ENCODE measurements at places on chromosomes 1 and 21.

GRCh38 chr1:173012126-173012525 is 38.6 kb downstream of the TNFSF18 start:
- DNase-seq: no peak

GRCh38 chr1:116375148-116375886 is 2.3 kb downstream of the ATP1A1 start:
- DNase-seq: no peak

- no peak for DNase-seq
These were observed 59.7 kb downstream of the MIER1 start for GRCh38 chr1:66984491-66984890.

DNA sequence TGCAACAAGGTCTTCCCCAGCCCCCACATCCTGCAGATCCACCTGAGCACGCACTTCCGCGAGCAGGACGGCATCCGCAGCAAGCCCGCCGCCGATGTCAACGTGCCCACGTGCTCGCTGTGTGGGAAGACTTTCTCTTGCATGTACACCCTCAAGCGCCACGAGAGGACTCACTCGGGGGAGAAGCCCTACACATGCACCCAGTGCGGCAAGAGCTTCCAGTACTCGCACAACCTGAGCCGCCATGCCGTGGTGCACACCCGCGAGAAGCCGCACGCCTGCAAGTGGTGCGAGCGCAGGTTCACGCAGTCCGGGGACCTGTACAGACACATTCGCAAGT is 3.8 kb downstream of the ZBTB18 start:
- DNase-seq: no peak

DNA sequence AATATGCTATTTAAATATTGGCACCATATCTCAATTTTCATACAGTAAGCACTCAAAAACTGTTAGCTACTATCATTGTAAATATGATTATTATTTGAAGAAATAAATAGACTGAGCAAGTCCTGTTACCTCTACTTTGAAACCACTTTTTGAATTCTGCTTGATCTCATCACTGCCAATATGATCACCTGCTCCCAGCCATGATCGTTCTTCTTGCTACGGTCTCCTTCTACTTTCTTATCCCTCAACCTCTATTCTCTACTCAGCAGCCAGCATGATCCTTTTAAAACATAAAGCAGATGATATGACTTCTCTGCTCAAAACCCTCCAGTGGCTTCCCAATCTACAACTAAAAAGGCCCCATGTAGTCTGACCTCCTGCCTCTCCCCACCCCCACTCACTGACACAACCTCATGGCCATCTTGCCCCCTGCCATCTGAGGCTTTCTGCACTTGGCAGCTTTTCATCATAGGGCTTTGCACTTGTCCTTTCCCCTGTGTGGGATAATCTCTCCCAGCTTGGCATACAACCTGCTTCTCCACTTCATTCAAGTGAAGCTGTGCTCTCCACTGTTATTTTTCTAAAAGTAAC is 27.2 kb downstream of the CD34 start:
- DNase-seq: no peak

- peak; percentile 86 for DNase-seq
These were observed 6.1 kb downstream of the IPO13 start for GRCh38 chr1:43952731-43953346.

DNA sequence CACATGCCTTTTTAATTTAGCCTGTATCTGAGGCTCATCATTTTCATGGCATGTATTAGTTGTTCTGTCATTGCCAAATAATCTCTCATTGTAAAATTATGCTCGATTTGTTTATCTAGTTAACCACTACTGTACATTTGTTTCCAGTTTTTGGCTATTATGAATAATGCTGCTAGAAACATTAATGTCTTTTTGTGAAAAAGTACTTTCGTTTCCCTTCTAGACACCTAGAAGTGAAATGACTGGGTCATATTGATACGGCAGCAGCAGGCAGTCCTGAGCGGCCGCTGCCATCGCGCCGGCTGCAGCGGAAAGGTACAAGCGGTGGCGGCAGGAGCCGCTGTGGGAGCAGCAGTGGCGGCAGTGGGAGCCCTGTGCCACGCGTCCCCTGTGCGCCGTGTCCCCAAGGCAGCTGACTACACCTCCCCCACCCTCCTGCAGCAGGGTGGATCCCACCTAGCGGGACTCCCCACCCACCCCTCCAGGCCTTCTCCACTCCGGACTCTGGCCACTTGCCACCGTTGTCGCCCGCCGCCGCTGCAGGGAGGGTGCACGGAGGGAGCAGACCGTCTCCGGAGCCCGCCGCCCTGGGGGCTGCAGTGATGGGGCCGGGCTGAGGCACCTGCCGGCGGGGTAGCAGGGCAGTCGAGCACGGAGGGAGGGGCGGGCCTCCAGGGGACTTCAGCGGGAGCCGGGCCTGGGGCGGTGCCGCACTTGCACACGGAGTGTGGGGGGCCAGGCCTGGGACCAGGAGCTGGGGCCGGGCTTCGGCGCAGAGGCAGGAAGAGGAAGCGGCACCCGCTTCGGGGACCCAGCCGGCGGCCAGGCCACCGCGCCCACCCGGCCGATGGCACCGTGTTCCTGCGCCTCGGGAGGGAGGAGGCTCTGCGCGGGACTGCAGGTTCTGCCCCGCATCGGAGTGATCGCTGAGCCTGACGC is 66.8 kb upstream of the RGS7 start:
- peak; percentile 51 for DNase-seq

GRCh38 chr1:42176902-42177519 is 12.5 kb upstream of the GUCA2A start:
- peak; percentile 78 for DNase-seq

DNA sequence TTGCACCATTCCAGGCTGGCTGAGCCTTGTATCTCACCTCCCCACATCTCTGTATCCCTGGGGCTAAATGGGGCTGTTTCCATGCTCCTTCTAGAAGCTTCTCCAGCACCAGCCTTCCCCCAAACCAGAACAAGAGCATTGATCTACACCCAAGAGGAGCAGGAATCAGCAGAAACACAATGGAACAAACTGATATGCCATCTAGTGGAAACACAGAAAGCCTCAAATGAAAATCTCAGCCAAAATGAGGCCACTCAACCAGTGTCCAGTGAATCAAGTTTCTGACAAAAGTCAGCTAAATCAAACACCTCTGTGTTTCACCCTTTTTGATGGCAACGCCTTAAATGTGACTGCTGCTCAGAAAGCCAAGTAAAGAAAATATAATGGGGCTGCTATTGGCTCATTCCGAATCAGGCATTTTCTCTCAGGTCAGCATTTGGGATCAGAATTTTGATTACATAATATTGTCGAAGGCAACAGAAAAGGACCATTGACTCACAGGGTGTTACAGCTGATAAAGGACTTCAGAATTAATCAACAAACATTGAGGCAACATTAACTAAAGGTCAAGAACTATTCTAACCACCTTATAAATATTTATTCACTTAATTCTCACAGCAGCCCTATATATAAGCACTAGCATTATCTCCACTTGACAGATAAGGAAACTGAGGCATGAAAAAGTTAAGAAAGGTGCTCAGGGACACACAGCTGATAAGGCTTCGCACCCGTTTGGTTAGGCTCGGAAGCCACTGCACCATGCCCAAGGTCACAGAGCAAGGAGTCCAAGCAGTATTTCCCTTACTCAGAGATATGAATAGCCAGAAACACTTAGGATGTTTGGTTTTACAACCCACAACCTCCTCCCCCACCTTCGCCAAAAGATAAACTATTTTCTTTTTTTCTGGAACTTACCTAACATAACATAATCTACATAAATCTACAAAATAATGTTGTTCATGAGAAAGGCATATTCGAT is 85.8 kb upstream of the KCNJ15 start:
- peak; percentile 59 for DNase-seq

DNA sequence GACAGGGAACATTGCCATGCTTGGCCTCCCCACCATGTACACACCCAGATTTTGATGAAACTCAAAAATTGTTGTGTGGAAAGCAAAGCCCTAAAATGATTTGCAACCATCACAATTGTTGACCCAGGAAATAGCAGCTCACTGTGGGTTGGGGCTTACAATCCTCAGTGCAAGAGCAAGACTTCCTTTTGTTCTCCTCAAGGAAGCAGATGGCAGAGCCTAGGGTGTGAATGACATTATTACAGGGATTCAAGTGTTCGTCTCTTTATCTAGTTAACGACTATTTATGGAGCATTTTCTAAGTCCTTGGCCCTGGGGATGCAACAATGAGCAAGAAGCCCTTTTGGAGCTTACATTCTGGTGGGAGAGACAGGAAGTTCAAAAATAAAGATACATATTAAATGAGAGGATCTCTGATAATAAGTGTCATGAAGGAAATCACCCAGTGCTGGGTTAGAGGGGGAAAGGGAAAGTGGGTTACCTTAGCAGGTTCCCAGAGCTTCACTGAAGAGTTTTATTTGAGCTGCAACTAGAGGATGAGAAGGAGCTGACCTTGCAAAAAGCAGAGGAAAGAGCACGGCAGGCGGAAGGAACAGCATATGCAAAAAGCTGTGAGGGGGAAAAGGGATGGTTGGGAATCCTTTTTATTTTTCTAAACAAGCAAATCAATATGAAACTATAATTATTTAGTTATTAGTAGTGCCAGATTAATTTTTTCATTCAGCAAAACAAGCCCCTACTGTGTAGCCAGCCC is 38.5 kb upstream of the ID3 start:
- peak; percentile 91 for DNase-seq

DNA sequence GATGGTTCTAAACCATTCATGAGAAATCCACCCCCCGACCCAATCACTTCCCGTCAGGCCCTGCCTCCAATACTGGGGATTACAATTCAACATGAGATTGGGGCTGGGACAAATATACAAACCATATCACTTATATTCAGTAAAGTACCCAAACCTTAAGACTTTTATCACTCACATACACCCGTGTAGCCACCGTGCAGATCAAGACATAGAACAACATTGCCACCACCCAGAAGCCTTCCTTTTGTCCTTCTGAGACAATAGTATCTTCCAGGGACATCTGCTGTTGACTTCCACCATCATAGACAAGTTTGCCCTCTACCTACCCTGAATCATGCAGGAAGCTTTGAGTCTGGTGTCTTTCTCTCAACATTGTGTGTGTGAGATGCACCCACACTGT is 37.5 kb downstream of the CLIC6 start:
- no peak for DNase-seq

- peak; percentile 62 for DNase-seq
These were observed 182.9 kb upstream of the ATP1B1 start for GRCh38 chr1:168923521-168924136.

DNA sequence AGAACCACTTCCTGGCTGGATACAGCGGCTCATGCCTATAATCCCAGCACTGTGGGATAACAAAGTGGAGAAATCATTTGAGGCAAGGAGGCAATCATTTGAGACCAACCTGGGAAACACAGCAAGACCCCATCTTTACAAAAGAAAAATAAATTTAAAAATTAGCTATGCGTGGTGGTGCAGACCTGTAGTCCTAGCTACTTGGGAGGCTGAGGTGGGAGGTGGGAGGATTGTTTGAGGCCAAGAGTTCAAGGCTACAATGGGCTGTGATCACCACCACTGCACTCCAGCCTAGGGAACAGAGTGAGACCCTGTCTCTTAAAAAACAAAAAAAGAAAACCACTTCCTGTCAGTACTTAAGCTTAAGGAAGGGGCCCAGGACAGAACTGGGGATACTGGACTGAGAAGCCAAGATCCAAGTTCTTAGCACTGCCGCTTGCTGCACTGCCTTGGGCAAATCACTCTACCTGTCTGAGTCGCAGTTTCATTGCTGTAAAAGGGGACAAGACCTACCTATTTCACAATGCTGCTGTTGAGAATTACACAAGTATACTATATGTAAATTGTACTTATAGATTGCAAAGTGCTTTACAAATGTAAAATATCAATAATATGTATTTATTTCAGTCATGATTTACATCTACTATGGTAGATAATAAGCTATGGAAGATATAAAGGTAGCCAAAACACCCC is 154.9 kb downstream of the RERE start:
- no peak for DNase-seq

DNA sequence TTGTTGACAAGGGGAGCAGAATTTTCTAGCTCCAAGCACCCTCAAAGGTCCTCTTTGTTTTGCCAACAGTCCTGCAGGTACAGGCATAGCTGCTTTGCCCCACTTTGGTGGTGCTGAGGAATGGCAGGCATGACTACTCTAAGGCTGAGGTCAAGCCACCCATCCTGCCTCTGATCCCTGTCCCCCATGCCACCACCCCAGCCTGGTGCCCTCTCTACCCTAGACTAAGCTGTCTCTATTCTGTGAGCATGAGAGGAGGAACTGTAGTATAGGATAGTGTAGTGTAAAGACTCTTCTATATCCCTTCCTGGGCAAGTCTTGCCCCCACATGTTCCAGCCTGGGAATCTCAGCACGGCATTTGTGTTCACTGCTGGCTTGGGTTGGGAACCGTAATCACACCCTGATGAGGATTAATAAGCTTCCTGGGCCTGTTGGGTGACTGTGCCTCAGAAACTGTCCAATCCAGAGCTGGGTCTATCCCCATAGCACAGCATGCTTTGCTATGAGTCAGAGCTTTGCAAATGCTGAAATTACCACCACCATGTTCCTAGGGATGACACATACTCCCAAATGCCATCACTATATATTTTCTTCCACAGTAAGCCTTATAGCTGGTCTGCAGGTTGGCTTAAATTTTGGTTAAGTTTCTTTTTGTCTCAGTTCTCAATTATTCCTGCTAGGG is 105.7 kb upstream of the PPP2R5A start:
- no peak for DNase-seq

DNA sequence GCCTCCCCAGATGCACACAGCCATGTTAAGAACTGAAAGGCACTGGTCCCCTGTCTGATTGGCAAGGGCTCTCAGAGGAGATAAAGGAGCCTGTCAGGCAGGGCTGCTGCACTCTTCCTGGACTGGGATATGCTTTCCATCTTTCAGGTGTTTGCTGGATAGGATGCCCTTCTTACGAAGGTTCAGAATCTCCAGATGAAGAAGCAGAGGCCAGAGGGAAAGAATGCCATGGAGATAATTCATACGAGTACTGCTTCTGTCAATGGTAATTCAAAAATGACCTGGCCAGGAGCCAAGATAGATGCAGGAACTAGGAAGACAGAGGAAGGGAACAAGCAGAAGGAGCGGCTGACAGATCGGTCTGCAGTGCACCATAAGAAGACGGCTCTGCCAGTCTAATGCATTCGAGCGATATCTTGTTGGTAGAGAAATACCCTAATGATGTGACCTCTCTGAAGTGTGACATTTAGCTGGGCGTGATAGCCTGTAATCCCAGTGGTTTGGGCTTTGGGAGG is 16.6 kb upstream of the ATP2B4 start:
- DNase-seq: no peak

- DNase-seq: no peak
These were observed 14.8 kb downstream of the NUCKS1 start for GRCh38 chr1:205735218-205735617.

GRCh38 chr1:20185834-20186782 is at the start of the genes PLA2G2C and UBXN10:
PLA2G2C (minus strand) TSS chr1:20186518; CDS start chr1:20177363, 9,155 bp downstream.
UBXN10 (plus strand) TSS chr1:20186096; CDS start chr1:20190562, 4,466 bp downstream.
- DNase-seq: peak; percentile 89

All from mesendoderm (in vitro differentiated cells).